ENCODE measurements at places on chromosomes 3 and 15. TPM values are rescaled to one million over a fixed set of nuclear protein-coding genes. Genes with fewer than 3 reads are reported as not detected.

DNA sequence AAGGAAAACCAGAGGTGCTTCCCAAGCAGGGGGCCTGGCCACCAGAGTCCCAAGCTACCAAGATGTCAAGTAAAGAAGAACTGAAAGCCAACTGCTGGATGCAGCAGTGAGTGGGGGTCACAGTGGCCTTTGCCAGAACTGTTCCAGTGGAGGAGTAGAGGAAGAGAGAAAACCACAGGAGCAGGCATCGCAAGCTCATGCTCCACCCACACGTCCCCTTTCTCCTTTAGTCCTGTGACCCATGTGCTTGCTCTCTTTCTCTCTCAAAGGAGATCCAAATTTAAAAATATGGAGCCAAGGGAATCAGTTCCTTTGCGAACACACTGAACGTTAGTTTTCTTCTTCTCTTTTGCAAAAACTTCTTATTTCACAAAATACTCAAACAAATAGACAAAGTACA lies 12.4 kb upstream of the ABHD2 start:
- H3K4me3 ChIP-seq: no peak overlapping the region
- no peaks in the 10 kb centered on the region for H3K36me3 ChIP-seq
- no peak overlapping the region for H3K27ac ChIP-seq
- H3K27me3 ChIP-seq: no peaks in the 10 kb centered on the region
- no peaks in the 10 kb centered on the region for H3K4me1 ChIP-seq

- no peaks in the 10 kb centered on the region for H3K27me3 ChIP-seq
- H3K4me1 ChIP-seq: peaks cover 14% of the 10 kb centered on the region
- peak within 1 kb of the TSS; percentile 71 for H3K4me3 ChIP-seq
- H3K36me3 ChIP-seq: no peaks in the 10 kb centered on the region
- DNase-seq: peak; percentile 98
Observed at GRCh38 chr3:170908235-170909116, at the start of gene EIF5A2. EIF5A2 (minus strand) TSS chr3:170908637; CDS start chr3:170907806, 831 bp downstream.

- no peak overlapping the region for H3K4me3 ChIP-seq
- H3K27ac ChIP-seq: no peak overlapping the region
- H3K36me3 ChIP-seq: no peaks in the 10 kb centered on the region
- H3K4me1 ChIP-seq: peaks cover 13% of the 10 kb centered on the region
Observed at GRCh38 chr3:45795509-45795881, 841 bp downstream of the SLC6A20 start.

GRCh38 chr15:85667491-85668424 lies 127.0 kb downstream of the KLHL25 start:
- H3K4me1 ChIP-seq: peaks cover 9% of the 10 kb centered on the region
- peak overlapping the region; percentile 100 for H3K27ac ChIP-seq
- peak; percentile 94 for DNase-seq
- no peak overlapping the region for H3K4me3 ChIP-seq
- peaks cover 67% of the 10 kb centered on the region for H3K36me3 ChIP-seq

DNA sequence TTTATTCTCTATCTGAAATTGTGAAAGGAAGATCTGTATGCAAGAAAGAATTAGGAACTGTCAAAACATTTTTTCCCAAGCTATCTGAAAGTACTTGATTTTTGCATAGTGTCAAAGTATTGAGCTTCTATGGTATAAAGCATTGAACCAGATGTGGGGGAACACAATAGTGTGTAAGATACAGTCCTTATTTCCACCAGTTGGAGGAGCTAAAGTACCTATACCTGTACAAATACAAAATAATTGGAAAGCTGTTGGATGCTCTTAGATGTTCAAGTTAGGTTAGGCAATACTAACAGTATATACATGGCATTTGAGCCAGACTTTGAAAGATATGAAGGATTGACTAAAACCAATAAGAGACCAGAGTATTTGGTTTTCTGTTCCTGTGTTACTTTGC lies 148.4 kb downstream of the B3GALNT1 start:
- no peaks in the 10 kb centered on the region for H3K4me1 ChIP-seq
- no peaks in the 10 kb centered on the region for H3K27me3 ChIP-seq
- H3K4me3 ChIP-seq: no peak overlapping the region
- no peaks in the 10 kb centered on the region for H3K36me3 ChIP-seq

GRCh38 chr3:152595975-152596821 lies 238.7 kb upstream of the P2RY1 start:
- H3K36me3 ChIP-seq: no peaks in the 10 kb centered on the region
- no peaks in the 10 kb centered on the region for H3K27me3 ChIP-seq
- H3K27ac ChIP-seq: peak overlapping the region; percentile 28
- no peak overlapping the region for H3K4me3 ChIP-seq

DNA sequence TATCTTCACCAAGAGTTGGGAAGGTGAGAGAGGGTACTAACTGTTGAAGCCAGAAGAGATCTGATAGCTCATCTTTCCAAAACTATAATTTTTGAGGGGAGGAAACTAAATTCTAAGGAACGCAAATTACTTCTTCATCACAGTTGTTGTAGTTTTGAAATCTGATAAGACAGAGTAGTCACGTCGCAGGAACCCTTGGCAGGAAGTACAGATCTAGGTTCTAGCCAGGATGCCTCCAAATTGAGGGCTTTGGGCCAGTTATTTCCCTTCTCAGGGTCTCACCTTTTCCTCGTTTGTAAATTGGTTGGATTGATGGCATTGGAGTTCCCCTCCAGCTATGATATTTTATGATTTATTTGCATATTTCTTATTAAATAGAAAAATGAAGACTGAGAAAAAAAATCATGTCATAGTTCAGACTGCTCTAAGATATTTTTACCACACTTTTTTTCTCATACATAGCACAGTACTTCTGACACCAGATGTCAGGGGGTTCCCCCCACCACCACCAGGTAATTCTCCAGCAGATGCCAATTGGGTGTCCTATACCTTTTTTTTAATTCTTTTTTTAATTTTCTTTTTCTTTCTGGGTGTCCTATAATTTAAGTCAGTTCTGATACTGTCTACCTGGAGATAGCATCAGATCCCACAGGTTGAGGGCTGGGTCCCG lies 32.3 kb upstream of the APH1B start:
- H3K4me3 ChIP-seq: no peak overlapping the region
- peaks cover 23% of the 10 kb centered on the region for H3K4me1 ChIP-seq
- peak; percentile 65 for DNase-seq
- H3K36me3 ChIP-seq: peaks cover 37% of the 10 kb centered on the region

DNA sequence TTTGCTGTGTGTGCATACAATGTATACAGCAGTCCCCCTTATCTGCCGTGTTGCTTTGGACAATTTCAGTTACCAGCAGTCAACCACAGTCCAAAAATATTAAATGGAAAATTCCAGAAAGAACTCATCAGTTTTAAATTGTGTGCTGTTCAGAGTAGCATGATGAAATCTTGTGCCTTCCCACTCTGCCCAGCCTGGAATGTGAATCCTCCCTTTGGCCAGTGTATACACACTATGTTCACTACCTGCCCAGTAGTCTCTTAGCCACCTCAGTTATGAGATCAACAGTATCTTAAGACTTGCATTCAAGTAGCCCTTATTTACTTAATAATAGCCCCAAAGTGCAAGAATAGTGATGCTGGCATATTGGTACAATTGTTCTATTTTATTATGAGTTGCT lies 133.6 kb upstream of the ABHD17C start:
- no peaks in the 10 kb centered on the region for H3K36me3 ChIP-seq
- H3K4me1 ChIP-seq: peaks cover 11% of the 10 kb centered on the region

GHSR gene
- total RNA-seq: 0.38 TPM
